Stimulated activated CD8-positive, alpha-beta memory T cell treated with anti-CD3 and anti-CD28 coated beads, Interleukin-4, amount 100 ng/mL, for 1 hour (primary cell): ENCODE measurements at places on chromosomes 11 and 22.

DNA sequence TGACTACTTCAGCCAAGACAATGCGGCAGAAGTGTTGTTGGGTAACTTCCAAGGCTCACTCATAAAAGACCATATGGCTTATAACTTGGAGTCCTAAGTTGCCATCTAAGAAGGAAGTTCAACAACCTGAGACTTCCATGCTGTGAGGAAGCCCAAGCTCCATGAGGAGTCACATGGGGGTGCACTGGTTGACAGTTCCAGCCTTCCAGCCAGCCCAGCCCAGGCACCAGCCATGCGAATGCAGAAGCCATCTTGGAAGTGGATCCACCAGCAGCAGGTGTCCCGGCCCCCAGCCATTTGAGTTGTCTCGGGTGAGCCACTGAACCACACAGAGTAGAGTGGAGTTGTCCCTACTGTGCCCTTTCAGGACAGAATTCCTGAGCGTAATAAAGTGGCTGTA is 32.8 kb upstream of the WNT7B start:
- no peak for DNase-seq

DNA sequence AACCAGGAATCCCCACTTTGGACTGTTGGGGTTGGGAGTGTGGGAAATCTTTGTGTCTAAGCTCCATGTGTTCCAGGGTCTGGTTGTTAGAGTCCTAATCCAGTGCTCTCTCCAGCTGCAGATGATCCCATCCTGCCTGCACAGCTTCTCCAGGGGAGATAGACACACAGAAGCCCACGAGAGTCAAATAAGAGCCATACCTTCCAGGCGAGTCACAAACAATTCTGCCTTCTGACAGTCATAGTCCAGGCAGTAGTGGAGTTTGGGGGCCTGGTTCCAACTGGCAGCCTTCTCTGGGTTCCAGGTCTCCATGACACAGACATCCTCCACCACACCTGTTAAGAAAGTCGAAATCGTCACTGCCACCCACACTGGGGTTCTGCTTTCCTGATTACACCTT is 32.1 kb downstream of the SYT13 start:
- no peak for DNase-seq

- DNase-seq = no peak
These were observed 186.2 kb upstream of the TBCEL start for GRCh38 chr11:120837696-120838095.

GRCh38 chr11:45906965-45907611 is at the start of gene FREY1:
FREY1 (minus strand) TSS chr11:45907271; CDS start chr11:45907245, 26 bp downstream.
- DNase-seq = no peak

- no peak for DNase-seq
These were observed 108.6 kb downstream of the INSC start for GRCh38 chr11:15223318-15223717.

DNA sequence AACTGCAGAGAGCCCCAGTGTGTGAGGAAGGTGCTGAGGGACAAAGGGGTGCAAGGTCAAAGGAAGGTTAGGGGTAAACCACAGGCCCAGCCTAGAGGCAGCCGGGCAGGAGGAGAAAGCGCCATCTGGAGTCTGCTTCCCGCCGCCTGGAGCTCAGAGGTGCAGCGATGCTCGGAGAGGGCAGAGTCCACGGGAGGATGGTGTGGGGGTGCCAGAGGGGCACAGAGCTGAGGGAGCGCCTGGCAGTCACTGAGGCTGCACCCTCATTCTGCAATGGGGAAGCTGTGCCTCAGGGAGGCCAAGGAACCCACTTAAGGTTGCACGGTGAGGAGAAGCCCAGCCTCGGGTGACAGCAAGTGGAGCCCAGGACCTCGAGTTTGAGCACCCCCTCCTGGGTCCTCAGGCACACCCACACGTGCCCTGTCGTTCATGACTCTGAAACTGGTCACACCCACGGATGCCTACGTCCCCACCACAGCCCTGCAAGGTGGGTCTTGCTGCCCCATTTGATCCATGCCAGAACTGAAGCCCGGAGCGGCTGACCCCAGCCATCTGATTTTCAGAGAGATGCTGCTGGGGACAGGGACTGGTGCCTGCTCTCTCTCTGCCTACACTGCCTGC is 1.6 kb downstream of the IL2RB start:
- no peak for DNase-seq

DNA sequence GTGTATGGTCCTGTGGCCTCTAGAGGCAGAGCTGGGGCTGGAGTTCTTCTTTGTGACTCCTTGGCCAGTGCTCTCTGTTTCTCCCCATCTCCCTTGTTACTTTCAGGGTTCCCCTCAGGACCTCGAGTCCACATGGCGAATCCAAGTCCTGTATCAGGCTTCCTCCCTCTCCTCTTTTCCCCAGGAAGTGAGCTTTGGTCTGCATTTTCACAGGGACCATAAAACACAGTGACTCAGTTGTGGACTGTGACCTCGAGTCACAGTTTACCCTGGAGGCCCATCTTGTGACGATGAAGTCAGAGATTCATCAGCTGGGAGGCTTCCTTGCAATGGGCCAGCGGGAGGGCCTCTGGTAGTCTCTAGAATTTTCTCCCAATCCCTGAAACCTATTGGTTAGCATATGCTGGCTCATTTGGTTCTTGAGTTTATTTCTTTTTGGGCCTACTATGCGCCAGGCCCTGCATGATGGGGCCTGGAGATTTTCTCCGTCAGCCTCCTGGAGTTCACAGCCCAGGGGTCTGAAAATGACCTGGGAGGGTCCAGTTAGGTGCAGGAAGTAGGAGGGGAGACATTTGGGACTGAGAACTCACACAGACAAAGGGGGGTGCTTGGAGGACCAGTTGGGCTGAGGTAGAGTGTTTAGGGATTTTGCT is 100.8 kb downstream of the KIAA1671 start:
- no peak for DNase-seq

DNA sequence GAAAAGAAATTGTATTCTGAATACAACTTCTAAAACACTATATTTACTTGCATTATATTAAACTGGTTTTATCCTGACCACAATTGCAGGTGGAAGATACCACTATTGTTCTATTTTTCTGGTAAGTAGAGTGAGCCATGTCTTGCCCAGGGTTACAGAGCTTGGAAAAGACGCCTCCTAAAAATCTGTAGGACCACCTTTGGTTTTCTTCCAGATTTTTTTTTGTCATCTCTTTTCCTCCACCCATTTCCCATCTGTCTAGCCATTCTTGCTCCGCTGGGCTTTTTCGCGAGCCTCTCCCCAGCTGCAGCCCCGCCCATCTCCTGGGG is 294 bp upstream of the MTMR3 start:
- DNase-seq = no peak

- no peak for DNase-seq
These were observed 3.0 kb upstream of the SEC14L3 start for GRCh38 chr22:30474683-30475424.

GRCh38 chr11:9138612-9139579 is 47.5 kb upstream of the SCUBE2 start:
- no peak for DNase-seq

GRCh38 chr11:121422675-121423074 is 29.4 kb upstream of the SORL1 start:
- no peak for DNase-seq

- DNase-seq = no peak
These were observed 6.8 kb upstream of the OR2AT4 start for GRCh38 chr11:75103380-75104026.

DNA sequence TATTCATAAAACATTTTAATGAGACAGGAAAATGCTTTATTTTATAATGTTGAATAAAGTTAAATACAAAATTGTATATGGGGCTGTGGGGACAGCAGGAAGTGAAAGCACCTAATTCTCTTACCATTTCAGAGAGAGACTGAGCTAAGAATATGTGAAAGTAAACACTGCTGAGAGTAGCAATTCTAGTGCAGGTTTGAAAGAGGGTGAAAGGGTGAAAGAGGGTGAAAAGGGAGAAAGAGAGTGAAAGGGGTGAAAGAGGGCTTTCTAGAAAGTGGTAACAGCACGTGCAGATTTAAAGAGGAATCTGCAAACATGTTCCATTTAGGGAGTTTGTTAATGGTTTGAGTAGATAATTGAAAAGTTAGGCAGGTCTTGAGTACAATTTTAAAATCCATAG is 652.0 kb upstream of the CCDC90B start:
- DNase-seq = no peak

- DNase-seq = no peak
These were observed 369 bp downstream of the XRRA1 start for GRCh38 chr11:74948546-74948897.

GRCh38 chr11:73949246-73949645 is 1.6 kb upstream of the DNAJB13 start:
- no peak for DNase-seq

DNA sequence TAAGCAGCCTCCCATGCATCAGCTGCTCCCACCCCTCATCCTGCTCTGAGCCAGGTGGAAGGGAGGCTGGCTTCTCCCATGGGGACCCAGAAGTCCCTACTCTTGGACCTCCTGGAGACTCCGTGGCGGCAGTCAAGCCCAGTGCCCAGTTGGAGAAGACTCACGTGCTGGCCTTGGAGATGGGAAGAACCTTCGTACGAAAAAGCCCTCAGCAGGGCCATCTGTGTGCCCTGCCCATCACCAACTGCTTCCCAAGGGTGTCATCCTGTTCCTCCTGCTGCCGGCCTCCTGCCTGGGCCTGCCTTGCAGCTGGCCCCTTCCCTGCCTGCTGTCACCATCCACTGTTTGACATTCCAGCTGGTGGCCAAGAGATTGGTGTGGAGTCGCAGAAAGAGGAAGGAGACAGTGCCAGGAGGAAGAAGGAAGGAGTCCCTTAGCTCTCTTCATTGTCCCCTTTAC is 28.0 kb downstream of the ARHGAP1 start:
- DNase-seq = no peak

DNA sequence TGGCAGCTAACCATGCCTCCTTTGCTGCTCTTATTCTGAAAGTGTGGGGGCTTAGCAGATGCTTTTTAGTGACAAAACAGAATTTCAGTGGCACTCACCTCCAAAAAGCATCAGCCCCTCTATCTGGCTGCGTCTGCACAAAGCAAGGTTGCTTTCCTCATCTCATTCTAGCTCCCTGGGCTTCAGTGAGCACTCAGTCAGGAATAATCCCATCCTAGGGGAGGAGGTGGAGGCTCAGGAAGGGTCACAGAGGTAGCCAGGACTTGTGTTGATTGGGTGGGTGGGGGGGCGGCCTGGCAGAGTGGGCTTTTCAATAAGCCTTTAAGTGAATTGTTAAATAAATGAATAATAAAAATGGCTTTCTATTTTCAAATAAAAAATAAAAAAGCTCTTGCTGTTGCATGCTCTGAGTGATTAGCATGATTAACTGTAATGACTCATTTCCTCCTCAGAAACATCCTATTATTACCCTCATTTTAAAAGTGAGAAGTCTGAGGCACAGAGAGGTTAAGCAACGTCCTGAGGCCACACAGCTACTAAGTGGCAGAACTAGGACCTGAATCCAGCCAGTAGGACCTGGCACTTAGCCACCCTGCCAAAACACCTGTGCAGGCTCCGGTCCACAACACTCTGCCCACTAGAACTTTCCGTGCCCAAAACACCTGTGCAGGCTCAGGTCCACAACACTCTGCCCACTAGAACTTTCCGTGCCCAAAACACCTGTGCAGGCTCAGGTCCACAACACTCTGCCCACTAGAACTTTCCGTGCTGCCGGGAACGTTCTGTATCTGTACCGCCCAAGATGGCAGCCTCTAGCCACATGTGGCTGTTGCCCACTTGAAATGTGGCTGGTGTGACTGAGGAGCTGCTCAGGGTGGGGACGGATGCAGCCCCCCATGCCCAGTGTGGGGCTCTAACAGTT is 5.5 kb downstream of the B3GAT1 start:
- no peak for DNase-seq

GRCh38 chr11:115124786-115125185 is 379.4 kb downstream of the CADM1 start:
- no peak for DNase-seq

DNA sequence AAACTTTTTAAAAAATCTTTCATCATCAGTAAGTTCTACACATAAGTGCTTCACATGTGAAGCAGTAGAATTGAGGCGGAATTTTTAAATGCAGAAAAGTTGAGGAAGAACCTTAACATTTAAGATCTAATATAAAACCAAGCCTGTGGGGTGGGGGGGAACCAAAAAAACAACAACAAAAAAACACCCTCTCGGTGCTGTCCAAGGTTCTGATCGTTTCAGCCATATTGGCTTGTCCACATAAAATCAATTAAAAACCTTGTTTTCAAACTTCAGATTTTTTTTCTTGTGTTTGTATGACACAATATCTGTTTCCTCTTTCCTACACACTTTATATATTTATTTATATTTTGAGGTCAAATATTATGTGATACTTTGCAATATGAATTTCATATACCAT is 130.0 kb downstream of the WNT7B start:
- DNase-seq = no peak

GRCh38 chr22:45880716-45881523 is 96.0 kb downstream of the WNT7B start:
- DNase-seq = no peak

GRCh38 chr22:47602732-47603131 is 840.3 kb downstream of the TBC1D22A start:
- DNase-seq = no peak

GRCh38 chr11:122743949-122744348 is 88.4 kb downstream of the UBASH3B start:
- DNase-seq = no peak

DNA sequence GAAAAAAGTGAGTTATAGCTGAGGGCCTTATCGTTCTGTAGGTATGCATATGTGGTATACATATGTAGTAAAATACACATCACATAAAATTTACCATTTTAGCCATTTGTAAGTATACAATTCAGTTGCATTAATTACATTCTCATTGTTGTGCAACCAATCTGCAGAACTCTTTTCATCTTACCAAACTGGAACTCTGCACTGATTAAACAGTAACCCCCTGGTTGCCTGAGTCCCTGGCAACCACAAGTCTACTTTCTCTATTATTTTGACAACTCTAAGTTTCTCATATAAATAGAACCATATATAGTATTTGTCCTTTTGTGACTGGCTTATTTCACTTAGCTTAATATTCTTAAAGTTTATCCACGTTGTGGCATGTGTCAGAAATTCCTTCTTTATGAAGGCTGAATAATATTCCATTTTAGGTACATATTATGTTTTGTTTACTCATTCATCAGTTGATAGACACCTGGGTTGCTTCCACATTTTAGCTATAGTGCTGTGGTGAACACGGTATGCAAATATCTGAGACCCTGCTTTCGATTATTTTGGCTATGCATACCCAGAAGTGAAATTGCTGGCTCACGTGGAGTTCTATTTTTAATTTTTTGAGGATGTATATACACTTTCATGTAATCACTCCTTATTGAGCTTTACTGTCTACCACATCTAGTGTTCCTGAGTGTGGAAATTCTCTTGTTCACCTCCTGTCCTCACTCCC is 1.6 kb upstream of the DDX10 start:
- no peak for DNase-seq

- DNase-seq = no peak
These were observed 116.8 kb downstream of the RRAS2 start for GRCh38 chr11:14242187-14242586.

- no peak for DNase-seq
These were observed 50.4 kb upstream of the SEPTIN5 start for GRCh38 chr22:19663821-19664355.

GRCh38 chr22:24021304-24021703 is 10.2 kb downstream of the CABIN1 start:
- no peak for DNase-seq
